ENCODE measurements at places on chromosomes 11 and 22.

DNA sequence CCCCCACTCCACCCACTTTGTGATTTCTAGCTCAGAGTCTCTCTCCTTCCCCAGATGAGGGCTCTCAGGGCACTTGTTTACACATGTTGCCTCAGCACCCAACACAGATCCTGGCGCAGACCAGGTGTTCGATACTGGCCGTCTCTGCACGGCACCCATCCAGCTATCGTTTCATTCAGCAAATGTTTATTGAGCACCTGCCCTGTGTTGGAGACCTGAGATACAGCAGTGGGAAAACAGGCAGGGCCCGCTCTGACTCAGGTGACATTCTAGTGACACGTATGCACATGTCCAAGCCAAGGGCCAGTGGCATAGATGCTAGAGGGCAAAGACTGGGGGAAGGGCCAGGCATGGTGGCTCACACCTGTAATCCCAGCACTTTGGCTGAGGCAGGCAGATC lies 71.9 kb downstream of the NFAM1 start:
- no peak for DNase-seq

DNA sequence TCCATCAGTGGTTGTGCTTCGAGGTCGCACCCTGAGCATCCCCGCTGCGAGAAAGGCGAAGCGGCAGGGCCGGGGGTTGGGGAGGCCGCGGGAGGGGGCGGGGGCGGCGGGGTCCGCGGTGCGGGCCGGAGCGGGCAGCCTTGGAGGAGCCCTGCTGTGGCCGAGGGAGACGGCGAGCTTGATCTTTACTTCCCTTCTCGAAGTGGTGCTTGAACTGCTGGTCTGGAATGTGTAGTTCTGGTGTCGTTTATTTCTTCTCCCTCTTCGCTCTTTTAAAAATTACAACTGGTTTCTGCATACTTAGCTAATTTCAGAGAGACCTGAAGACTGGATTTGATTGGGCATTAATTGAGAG lies 1.1 kb downstream of the APLP2 start:
- DNase-seq, result no peak

- DNase-seq, result no peak
Observed at GRCh38 chr11:70524096-70524922, 126.0 kb downstream of the CTTN start.

DNA sequence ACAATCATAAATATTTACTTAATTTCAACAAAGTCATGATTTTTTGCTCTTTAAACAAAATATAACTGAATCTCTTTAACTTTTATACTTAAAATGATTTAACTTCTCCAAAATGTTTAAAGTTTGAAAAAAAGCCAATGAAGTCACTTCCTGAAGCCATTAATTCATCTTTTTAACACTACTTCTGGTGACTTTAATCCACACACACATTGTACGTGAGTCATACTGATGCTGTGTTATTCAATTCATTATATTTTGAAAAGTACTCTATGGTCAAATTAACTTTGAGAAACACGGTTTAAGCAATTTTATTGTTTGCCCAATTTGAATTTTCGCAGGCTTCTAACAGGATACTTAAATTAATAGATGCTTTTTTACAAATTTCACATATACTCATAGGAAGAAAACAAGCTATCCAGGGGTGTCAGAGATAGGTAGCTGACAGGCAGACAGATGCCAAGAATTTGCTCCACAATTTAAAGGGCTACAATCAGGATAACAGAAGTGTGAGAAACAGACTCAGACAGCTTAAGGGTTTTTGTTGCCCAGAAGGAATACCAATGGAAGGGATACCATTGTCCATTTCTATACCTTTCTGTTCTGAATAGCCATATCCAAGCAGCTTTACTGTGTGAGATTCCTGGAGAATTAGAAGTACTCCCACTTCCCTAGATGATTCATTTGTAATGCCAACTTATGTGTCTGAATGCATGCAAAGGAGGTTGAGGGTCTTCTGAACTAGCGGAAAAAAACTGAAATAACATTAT lies 118.4 kb downstream of the RBFOX2 start:
- no peak for DNase-seq

- no peak for DNase-seq
Observed at GRCh38 chr11:128707681-128708080, 13.8 kb downstream of the FLI1 start.
